Activated T-cell treated with anti-CD3 and anti-CD28 coated beads, Interleukin-2, amount 50 U/mL, for 24 hours (primary cell): ENCODE measurements at places on chromosomes 1 and 21.

- DNase-seq: no peak
Measured at GRCh38 chr1:233884461-233885151, 19.9 kb upstream of the SLC35F3 start.

DNA sequence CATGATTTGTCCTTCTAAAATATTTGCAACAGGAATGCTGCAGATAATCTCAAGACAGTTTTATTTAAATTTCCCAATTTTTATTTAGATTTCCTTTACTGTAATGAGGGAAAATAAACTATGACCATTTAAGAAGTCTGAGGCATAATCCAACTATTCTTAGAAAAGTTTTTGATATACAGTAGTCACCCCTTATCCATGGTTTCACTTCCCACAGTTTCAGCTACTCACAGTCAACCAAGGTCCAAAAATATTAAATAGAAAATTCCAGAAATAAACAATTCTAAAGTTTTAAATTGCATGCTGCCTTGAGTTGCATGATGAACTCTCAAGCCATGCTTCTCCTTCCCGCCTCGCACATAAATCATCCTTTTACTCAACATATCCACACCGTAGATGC, 33.3 kb downstream of the TOR3A start:
- DNase-seq: no peak

DNA sequence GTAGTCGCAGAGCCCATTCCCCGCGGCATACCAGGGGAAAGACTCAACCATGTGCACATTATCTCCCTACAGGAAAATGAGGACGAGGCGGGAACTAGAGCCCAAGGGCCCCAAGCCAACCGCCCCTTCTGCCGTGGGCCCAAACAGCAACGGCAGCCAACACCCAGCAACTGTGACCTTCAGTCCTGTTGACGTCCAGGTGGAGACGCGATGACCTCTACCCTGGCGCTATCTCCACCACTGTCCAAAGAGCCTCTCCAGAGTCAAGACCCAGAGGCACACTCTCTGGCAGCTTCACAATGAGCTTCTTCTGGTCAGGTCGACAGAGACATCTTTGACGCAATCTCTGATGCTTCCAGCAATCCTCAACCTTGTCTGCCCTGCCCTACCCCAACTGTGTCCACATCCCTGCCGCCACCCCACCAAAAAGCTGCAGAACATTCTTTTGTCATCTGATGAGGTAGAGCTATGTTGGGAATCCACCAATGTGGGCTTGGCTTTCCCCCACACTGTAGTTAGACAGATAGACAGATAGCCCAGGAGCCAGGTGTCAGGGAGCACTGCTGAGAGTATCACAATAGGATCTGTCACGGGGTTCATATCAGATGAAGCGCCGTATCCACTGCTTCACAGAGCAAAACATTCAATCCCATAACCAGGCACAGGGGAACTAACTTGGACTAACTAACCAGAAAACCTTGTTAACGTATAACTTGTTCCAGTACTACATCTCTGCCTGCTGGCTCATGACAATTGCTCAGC, 37.4 kb upstream of the SRRM1 start:
- no peak for DNase-seq

GRCh38 chr21:30391492-30392025, 4.3 kb upstream of the KRTAP13-1 start:
- DNase-seq: no peak

GRCh38 chr21:35139382-35139715, 90.2 kb upstream of the RUNX1 start:
- DNase-seq: no peak

- no peak for DNase-seq
Measured at GRCh38 chr1:7225711-7226505, 440.7 kb downstream of the CAMTA1 start.

DNA sequence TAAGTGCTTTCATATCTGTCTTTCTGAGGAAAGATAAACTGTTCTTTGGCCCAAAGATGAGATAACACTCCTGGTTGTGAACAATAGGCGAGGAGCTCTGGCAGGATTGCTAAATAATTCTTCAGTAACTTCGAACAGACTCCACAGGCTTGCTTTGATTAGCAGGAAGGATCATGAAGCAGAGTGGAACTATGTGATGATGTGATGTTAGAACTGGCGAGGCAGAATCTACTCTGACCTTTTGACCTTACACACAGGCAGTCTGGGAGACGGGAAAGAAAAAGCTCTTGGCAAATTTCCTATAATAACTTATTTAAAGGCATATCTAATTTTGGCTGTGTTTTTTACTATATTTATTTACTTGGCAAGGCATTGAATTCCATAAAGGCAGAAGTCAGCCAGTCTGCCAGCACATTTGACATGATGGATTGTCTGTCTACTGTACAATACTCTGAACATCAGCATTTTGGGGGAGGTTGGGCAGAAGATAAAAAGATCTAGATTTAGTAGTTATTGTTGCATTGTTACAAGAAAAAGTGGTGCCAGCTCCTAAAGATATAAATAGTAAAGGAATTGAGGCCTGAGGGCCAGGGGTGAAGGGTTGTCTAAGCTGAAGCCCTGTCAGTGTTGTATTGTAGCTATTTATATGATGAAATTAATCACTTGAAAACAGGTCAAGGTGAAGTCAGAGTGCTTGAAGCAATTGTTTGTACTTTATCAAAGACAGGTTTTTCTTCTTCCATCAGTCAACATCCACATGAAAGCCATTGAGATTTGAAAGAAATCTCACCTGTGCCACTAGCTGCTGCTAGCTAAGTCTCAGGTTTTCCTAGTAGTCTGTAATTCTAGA, 708.8 kb downstream of the LTN1 start:
- DNase-seq: no peak

- no peak for DNase-seq
Measured at GRCh38 chr1:97562081-97562480, 358.8 kb downstream of the DPYD start.

DNA sequence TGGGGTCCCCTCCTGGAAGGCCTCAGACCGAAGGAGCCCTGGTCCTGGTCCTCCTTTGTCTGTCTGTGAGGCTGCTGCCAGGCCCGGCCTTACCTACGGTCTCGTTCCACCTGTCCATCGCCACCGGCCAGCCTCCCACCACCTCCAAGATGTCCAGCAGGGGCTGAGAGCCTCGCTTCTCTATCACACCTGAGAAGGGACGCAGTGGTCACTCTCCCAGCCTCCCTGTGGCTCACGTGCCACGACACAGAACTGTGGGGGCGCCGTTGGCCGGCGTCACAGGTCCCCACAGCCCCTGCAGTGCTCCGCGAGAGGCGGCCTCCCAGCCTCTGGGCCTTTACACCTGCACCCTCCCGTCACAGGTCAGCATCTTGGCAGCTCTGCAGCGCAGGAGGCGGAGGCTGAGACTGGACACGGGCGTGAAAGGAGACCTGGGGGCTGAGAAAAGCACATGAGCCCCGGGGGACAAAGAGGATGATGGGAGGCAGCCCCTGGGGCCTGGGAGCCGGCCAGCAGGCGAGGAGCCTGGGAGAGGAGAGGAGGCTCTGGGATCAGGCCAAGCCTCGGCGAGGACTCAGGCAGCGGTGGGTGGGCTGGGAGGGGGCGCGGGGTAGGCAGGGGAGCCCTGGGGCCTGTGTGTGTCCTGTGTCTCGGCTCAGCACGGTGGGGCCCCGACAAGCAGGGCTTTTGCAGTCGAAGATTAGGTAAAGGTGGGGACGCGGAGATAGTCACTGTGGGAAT, 20.5 kb downstream of the PRXL2B start:
- peak; percentile 23 for DNase-seq

GRCh38 chr1:200890027-200890426, 4.7 kb upstream of the INAVA start:
- no peak for DNase-seq

- DNase-seq: no peak
Measured at GRCh38 chr1:7554385-7555235, 216.5 kb upstream of the VAMP3 start.

DNA sequence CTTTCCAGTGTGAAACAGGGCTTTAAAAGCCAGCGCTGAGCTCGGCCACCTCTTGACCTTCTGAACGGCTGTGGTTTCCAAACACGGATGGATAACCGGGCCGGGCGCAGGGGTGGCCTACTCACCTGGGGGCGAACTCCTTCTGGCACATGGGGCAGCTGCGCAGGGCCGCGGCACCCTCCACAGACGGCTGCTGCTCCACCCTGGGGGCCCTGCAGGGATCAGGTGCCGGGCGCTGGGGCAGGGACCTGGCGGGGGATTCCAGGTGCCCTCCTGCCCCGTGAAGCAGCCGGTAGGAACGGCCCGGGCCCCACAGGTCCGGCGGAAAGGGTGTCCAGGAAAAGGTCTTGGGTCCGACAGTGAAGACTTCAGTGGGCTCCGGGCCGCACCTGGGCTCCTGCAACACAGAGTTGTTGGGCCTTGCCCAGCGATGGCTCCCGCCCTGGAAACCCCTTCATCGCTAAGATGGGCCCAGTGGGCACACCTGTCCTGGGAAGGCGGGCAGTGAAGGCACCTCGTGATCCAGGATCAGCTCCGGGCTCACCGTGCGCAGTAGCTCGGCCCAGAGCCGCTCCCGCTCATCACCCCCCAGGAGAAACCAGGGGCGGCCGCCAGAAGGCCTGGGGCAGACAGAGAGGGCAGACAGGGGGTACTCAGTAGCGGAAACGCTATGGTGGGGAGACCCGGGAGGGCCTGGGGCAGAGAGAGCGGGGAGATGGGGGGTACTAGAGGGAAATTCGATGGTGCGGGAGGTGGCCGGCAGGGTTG, 874 bp downstream of the FAAP20 start:
- DNase-seq: no peak

DNA sequence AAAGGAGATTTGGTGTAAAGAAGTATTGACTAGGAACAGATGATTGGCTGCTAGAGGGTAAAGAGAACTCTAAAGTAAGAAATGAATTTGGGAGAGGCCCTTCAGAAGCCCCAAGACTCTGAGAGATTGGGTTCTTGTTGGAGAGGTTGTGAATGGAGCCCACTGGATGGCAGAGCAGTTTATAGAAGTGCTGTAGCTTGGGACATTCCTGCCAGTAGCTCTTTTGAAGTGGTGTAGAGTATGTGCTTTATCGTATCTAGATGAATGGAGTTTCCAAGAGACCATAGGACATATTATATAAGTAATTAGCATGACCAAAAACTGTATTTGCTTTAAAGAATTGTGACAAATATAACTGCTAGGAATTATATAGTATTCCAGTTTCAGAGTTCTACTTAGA, 21.3 kb downstream of the USP25 start:
- no peak for DNase-seq

- DNase-seq: no peak
Measured at GRCh38 chr21:39144191-39144590, 39.1 kb downstream of the PSMG1 start.

DNA sequence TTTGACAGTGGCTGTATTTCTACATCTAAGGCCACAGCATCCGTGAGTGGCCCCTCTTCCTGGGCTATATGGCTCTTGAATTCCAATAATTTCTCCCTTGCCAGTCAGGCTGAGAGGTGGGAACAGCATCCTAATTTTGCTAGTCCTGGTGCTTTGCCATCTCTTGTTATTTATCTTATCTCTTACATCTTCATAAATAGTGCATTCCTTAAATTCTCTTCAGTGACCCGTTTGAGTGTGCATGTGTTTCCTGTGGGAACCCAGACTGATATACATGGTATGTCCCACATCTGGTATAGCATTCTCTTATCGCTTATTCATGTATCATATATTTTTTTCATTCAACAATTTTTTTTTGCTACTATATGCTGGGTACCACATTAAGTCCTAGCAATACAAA, 9.9 kb downstream of the S100A11 start:
- DNase-seq: no peak

DNA sequence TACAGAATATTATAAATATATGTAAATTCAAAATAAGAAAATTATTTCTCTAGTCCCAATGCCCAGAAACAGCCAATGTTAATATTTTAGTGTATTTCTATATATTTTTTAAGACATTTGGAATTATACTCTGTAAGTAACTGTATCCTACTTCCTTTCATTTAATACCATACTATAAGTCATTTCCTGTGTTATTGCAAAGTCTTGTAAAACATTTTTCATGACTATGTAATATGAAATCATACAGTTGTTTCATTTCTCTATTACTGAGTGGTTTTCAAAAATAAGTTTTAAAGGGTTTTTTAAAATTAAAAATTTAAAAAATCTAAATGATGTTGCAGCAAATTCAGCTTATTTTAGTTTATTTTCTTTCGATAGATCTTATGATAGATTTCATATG, 2.0 kb downstream of the RNASEL start:
- DNase-seq: no peak

DNA sequence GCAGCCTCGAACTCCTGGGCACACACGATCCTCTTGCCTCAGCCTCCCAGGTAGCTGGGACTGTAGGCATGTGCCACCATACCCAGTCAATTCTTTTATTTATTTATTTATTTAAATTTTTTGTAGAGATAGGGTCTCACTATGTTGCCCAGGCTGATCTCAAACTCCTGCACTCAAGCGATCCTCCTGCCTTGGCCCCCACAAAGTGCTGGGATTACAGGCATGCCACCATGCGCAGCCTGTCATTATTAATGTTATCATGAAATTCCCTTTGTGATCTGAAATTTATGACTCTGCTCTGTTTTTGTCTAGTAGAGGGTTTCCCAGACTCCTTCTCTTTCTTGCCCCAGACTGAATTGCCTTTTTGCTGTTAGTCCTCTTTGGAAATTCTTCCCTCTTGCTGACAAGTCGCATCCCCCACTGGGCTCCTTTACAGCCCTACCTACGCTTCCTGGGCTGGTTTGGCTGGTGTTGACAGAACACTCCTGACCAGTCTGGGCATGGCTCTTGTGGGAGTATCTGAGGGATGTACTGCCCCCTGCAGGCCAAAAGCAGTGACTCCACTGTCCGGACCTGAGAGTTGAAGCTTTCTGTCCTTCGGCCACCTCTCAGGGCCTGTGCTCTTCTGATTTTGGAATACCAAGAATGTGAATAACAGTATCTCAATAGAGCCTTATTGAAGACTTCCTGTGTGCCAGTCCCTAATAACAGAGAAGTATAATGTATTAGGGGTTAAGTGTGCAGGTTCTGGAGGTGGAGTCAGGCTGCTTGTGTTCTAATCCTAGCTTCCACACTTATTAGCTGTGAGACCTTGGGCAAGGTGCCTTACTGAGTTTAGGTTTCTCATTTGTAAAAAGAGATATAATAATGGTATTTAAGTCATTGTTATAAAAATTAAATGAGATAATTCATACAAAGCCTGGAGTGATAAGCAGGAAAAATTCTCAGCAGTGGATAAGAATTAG, 28.2 kb downstream of the TCEANC2 start:
- peak; percentile 65 for DNase-seq

DNA sequence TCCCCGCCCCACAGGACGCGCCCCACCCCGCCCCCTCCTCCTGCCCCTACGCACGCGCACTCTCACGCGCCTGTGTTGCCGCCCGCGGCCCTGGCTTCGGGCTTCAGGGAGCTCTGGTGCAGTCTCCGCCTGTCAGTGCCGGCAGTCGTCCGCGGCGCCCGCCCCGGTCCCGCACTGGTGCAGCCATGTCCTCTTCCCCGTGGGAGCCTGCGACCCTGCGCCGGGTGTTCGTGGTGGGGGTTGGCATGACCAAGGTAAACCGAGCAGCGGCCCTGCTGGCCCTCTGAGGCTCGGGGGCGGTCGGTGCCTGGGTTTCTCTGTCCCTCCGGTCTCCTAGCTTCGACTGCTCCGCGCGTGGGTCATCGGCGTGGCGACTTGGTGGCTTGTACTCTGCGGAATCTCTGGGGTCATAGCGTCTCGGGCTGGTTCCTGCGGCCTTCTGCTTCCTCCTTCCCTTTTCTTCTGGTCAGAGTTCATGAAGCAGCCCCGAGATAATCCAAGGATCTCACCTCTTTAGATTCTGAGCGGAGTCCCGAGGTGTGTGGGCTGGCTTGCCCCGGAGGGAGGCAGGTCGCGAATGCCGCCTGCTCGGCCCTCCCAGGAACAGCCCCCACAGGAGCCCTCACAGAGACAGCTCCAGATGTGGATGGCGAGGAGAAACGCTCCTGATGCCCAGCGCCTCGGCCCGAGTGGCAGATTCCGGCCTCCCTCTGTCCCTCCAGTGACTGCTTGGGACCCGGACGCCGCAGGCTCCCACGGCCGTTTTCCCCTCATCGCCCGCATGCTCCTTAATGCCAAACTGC, at the start of gene SCP2:
TSS of gene SCP2 (plus strand) at position 65 of the 803 bp plus-strand sequence. CDS start at position 186, 121 bp downstream.
- DNase-seq: peak; percentile 87
